Effector memory CD8-positive, alpha-beta T cell (primary cell): ENCODE measurements at places on chromosomes 4 and X.

- peaks cover 15% of the 10 kb centered on the region for H3K4me1 ChIP-seq
- no peaks in the 10 kb centered on the region for H3K36me3 ChIP-seq
These were observed 5.6 kb downstream of the CYSLTR1 start for GRCh38 chrX:78321809-78322208.

DNA sequence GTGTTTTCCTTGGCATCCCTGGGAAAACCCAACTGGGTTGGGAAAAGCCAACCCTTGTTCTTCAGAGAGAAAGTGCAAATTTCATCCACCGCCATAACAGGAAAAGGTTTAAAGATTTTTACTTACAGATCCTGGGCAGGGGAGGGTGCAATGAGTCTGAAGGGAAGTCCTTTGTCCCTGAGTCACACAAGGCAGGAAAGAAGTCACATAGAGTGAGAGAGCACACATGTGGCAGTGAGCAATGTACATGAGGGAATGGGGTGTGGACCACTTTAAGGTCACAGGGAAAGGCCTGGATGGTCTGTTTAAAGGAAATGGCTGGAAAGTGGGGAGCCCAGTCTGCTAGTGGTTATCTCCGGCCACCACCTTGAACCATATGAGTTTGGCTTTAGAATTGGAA, 248.9 kb downstream of the HS3ST1 start:
- no peak overlapping the region for H3K27ac ChIP-seq
- no peaks in the 10 kb centered on the region for H3K36me3 ChIP-seq
- DNase-seq = no peak
- H3K27me3 ChIP-seq = no peaks in the 10 kb centered on the region
- no peak overlapping the region for H3K4me3 ChIP-seq

DNA sequence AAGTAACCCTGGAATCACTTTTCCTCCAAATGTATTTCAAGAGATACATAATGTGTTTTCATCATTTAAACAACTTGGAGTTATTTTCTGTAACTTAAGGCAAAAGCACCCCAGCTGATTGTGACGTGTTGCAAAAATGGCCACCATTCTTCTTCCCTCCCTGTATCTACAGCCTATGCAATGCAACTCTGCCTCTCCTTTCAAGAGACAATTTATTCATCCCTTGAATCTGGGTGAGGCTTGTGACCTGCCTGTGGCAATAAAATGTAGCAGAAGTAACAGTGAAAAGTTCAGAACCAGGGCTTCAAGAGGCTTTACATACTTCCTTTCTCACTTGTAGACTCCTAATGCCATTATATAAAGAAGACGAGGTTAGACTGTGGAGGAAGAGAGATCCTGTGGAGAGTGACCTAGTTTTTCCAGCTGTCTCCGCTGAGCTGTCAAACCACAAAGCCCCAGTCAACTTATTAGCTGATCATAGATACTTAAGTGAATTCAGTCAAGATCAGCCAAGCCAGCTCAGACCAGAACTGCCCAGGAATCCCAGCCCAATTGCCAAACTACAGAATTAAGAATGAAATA, 81.0 kb upstream of the KLF3 start:
- no peak for DNase-seq
- H3K4me3 ChIP-seq = peak overlapping the region; percentile 39
- peak overlapping the region; percentile 63 for H3K27ac ChIP-seq

DNA sequence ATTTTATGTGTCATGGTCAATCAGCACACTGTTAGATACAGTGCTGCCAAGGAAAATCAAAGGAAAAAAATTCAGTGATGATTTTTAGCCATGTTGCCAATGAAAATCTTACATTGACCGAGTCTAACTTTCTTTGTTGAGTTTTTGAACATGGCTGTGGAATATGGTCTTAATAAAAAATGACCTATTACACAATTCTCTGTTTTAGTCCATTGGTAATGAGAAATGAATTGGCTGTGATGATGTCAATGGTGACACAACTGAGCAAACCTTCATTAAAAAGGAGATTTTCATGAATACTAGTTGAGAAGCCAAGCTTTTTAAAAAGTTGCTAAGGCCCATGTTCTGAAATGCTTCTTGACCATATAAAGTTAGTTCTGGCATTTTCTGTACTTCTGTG, 225.9 kb upstream of the GYPA start:
- no peak overlapping the region for H3K27ac ChIP-seq
- no peaks in the 10 kb centered on the region for H3K36me3 ChIP-seq
- no peak for DNase-seq

GRCh38 chrX:42684065-42684464, 93.9 kb downstream of the PPP1R2C start:
- H3K4me3 ChIP-seq = no peak overlapping the region
- no peak overlapping the region for H3K27ac ChIP-seq
- no peaks in the 10 kb centered on the region for H3K4me1 ChIP-seq
- H3K36me3 ChIP-seq = no peaks in the 10 kb centered on the region
- DNase-seq = no peak

DNA sequence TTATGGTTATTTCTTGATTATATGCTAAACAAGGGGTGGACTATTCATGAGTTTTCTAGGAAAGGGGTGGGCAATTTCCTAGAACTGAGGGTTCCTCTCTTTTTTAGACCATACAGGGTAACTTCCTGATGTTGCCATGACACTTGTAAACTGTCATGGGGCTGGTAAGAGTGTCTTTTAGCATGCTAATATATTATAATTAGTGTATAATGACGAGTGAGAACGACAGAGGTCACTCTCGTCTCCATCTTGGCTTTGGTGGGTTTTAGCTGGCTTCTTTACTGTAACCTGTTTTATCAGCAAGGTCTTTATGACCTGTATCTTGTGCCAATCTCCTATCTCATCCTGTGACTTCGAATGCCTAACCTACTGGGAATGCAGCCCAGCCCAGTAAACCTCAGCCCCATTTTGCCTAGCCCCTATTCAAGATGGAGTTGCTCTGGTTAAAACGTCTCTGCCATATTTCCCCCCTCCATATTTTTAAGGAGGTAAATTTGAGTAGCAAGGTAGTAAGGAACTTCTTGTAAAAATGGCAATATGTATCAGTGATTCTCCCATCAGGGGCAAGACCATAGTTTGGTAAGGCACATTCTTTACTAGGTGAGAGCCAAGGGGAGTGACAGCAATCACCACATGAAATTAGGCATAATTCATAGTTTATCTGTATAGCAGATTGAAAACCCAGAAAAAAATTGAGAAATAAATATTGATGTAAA, 2.6 kb downstream of the CXCL2 start:
- H3K4me1 ChIP-seq = peaks cover 3% of the 10 kb centered on the region
- DNase-seq = no peak
- H3K27me3 ChIP-seq = peaks cover 65% of the 10 kb centered on the region

DNA sequence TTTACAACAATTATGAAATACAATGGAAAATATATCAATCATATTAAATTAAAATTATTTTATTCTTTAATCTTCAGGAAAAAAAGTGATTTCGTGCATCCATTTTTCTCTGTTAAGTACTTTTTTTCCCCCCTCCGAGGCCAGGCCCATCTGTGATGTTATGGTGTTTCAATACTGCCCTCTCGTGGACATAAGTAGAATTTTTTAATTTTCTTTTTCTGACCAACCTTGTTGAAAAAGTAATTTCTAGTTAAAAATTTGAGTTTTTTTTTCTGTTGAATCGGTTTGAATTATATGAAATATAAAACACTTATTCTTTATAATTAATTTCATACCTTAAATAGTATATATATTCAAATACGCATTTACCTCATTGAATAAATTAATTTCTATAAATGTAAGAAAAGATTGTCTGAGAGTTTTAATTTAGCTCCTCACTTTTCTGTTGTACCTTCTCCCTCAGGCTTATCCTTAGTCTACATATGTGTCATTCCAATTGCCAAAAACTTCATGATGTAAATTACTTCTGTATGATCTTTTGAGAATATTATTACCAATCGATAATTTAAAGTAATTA, 175.8 kb upstream of the TECRL start:
- DNase-seq = no peak
- no peak overlapping the region for H3K4me3 ChIP-seq
- H3K36me3 ChIP-seq = no peaks in the 10 kb centered on the region
- H3K27me3 ChIP-seq = no peaks in the 10 kb centered on the region
- no peaks in the 10 kb centered on the region for H3K4me1 ChIP-seq
- no peak overlapping the region for H3K27ac ChIP-seq

DNA sequence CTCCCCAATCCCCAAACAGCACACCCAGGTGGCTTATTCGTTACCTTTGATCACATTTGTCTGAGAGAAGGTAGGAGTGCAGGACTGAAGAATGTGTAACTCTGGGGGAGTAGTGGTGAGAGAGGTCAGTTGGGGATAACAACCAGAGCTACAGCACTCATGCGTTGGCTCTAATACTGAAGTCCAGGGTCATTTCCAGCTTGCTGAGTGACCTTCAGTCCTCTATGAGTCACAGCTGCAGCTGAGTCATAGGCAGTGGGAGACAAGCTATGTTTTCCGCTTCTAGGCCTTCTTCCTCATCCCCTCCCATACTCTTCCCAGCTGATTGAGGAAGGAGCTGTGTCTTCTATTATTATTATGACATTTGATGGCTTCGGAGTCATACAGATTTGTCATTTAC, 31.6 kb upstream of the CT47C1 start:
- H3K27ac ChIP-seq = no peak overlapping the region
- H3K36me3 ChIP-seq = no peaks in the 10 kb centered on the region
- H3K27me3 ChIP-seq = peaks cover 4% of the 10 kb centered on the region
- DNase-seq = no peak

DNA sequence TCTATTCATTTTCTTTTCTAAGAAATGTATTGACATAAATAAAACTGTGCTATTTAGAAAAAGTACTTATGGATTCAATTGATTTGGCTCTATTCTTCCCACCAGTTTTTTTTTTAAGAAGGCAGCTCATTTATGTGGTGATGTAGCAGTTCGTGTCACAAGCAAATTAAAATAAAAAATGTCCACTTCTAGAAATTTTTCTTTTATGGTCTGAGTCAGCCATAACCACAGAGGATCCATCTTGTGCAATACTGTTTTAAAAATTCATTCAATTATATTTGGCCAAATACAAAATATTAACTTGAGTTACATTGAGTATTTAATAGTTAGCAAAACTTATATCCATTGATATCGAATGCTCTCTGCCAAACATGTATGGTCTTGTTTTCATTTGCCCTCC, 207.9 kb upstream of the FAT1 start:
- H3K27me3 ChIP-seq = no peaks in the 10 kb centered on the region
- H3K27ac ChIP-seq = no peak overlapping the region
- H3K36me3 ChIP-seq = no peaks in the 10 kb centered on the region

- no peak for DNase-seq
- H3K4me1 ChIP-seq = no peaks in the 10 kb centered on the region
- H3K4me3 ChIP-seq = no peak overlapping the region
- H3K36me3 ChIP-seq = no peaks in the 10 kb centered on the region
- no peak overlapping the region for H3K27ac ChIP-seq
These were observed 67.9 kb upstream of the STX18 start for GRCh38 chr4:4609622-4610334.

DNA sequence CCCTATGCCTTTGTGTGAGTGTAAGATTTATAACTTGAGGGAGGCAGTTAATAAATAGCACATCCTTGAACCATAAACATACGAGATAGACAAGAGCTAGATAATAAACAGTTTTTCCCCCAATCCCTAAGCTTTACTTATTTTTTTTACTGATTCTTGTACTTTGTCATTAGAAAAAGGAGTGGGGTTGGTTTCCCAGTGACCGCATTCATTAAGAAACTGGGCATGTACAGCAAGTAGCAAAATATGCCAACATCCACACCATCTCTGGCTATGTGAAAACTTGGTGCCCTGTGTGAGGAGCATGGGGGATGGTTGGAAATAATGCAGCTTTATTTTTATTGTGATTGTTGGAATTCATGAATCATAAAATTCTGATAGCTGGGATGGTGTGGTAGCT, 176.2 kb downstream of the CBR4 start:
- H3K27ac ChIP-seq = no peak overlapping the region
- H3K4me1 ChIP-seq = peaks cover 11% of the 10 kb centered on the region
- H3K36me3 ChIP-seq = no peaks in the 10 kb centered on the region
- H3K27me3 ChIP-seq = peaks cover 64% of the 10 kb centered on the region
- no peak for DNase-seq

GRCh38 chr4:183905081-183905592, at the start of gene STOX2:
STOX2 (plus strand) TSS chr4:183905307; CDS start chr4:183906791, 1,484 bp downstream.
- H3K36me3 ChIP-seq = no peaks in the 10 kb centered on the region
- H3K27me3 ChIP-seq = peaks cover 65% of the 10 kb centered on the region
- H3K4me1 ChIP-seq = peaks cover 2% of the 10 kb centered on the region
- H3K4me3 ChIP-seq = peak within 1 kb of the TSS; percentile 20

DNA sequence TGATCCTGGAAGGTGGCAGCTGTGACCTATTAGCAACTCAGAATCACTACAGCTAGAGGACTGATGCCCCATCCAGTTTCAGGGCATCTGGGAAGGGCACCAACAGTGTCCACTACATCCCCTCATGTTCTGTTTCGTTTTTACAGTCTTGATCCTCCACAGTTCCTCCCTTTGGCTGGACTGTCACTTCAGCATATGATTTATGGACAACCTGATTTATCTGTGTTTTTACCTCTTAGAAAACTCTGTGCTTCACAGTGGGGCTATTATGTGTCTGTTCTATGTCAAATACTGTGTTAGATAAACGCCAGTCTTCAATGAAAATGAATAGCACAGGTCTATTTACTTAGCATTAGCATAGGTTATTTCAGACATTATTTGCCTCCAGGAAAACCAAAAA, 63.1 kb upstream of the GRPR start:
- H3K4me1 ChIP-seq = no peaks in the 10 kb centered on the region
- no peaks in the 10 kb centered on the region for H3K27me3 ChIP-seq
- no peak overlapping the region for H3K27ac ChIP-seq
- H3K36me3 ChIP-seq = no peaks in the 10 kb centered on the region

- H3K36me3 ChIP-seq = peaks cover 10% of the 10 kb centered on the region
- peaks cover 14% of the 10 kb centered on the region for H3K4me1 ChIP-seq
- H3K4me3 ChIP-seq = no peak overlapping the region
- no peak for DNase-seq
- H3K27me3 ChIP-seq = no peaks in the 10 kb centered on the region
- H3K27ac ChIP-seq = no peak overlapping the region
These were observed 22.8 kb downstream of the DTHD1 start for GRCh38 chr4:36304138-36304681.

GRCh38 chr4:15436513-15436912, 8.7 kb downstream of the C1QTNF7 start:
- no peaks in the 10 kb centered on the region for H3K36me3 ChIP-seq
- no peaks in the 10 kb centered on the region for H3K27me3 ChIP-seq
- no peak overlapping the region for H3K27ac ChIP-seq
- no peak for DNase-seq
- no peak overlapping the region for H3K4me3 ChIP-seq

DNA sequence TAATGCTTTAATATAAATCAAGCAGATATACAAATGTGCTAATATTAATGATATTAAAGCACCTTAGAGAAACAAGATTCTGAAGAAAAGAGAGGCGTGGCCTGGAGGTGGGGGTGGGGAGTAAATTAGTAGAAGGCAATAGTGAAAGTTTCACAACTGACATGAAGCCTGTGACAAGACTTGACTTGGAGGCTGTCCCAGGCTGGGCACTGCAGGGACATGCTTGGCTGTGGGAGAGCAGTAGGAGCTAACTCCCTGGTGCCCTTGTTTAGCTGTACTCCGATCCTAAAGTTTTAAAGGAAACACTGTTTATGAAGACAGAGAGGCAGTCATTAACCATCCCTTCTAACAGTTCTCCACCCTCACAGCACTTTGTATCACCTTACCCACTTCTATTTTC, 239.0 kb upstream of the MAB21L2 start:
- no peak overlapping the region for H3K27ac ChIP-seq
- H3K27me3 ChIP-seq = no peaks in the 10 kb centered on the region
- H3K4me3 ChIP-seq = no peak overlapping the region
- H3K36me3 ChIP-seq = peaks cover 8% of the 10 kb centered on the region
- peaks cover 9% of the 10 kb centered on the region for H3K4me1 ChIP-seq

- H3K27ac ChIP-seq = no peak overlapping the region
- no peaks in the 10 kb centered on the region for H3K36me3 ChIP-seq
- H3K27me3 ChIP-seq = no peaks in the 10 kb centered on the region
These were observed 185.7 kb upstream of the NRK start for GRCh38 chrX:105636667-105637066.
